Smooth muscle cell of bladder (primary cell): ENCODE measurements at places on chromosomes 12 and 14. TPM values are rescaled to one million over a fixed set of nuclear protein-coding genes. Genes with fewer than 3 reads are reported as not detected.

Gene KCNA5
- not detected in 2 replicates for total RNA-seq

Gene GPD1
- not detected in 2 replicates for total RNA-seq

Gene CAMKK2
- total RNA-seq = 9.5 and 13.7 TPM in 2 replicates

Gene PTPN21
- 5.1 and 7.2 TPM in 2 replicates for total RNA-seq

Gene SRGAP1
- total RNA-seq = 11.0 and 12.3 TPM in 2 replicates

Gene TMEM106C
- 49.5 and 71.4 TPM in 2 replicates for total RNA-seq

Gene HOXC6
- total RNA-seq = 0.18 and 0.28 TPM in 2 replicates

Gene CAPZA3
- total RNA-seq = 0.14 TPM in 1 of 2 replicates, not detected in the other

Gene TMEM52B
- 0.09 and 0.14 TPM in 2 replicates for total RNA-seq

Gene MYL2
- not detected in 2 replicates for total RNA-seq

Gene JAG2
- total RNA-seq = 0.57 and 1.2 TPM in 2 replicates

Gene TRHDE
- total RNA-seq = 3.5 and 18.3 TPM in 2 replicates

Gene SLC5A8
- total RNA-seq = not detected in 2 replicates

Gene HOXC4
- total RNA-seq = 0.09 and 0.14 TPM in 2 replicates

Gene ART4
- total RNA-seq = under 0.01 TPM in 2 replicates

Gene SERPINA9
- not detected in 2 replicates for total RNA-seq

Gene SLC25A47
- total RNA-seq = not detected in 2 replicates
